Stimulated activated CD4-positive, alpha-beta T cell treated with anti-CD3 and anti-CD28 coated beads, Interleukin-1b, Interleukin-23, amount 100 ng/mL, for 4 hours (primary cell): ENCODE measurements at places on chromosomes 1 and 21.
A peak's percentile ranks its signal among the peaks of the same experiment; 100 is the strongest.

DNA sequence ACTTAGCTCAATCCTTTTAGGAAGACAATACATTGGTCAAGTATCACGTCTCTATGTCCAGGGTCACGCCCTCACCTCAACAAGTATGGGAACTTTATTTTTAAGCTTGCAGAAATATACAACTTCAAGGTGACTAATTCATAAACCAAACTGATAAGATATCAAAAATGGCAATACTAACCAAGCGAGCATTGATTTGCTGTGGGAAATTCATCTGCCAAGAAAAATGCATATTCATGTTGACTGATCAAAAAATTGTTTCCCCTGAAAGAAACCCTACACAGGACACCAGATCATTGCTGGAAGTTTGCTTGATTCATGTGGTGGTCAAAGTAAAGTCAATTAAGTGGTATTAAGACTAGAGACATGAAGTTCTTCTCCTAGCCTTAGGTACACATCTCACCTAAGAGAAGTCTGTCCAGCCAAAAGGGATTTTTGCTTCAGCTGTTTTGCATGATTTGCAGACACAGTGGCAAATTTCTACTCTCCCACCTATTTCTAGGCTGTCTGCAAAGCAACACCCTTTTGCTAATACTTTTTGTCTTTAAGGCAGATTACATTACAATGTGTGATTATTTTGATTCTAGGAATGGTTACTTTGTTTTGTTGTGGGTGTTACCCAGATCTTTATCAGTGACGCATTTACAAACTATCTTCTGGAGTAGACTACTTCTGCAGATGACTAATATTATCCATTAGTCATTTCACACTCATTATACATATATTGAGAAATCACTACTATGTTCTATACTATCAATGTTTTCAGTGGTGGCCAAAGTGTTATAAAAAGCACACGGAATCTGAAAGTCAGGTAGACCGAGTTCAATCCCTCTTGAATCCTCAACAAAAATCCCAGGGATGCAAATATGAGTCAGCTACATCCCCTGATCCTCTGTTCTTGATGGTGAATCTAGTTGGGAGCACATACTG is 12.4 kb downstream of the SAMSN1 start:
- peak; percentile 39 for DNase-seq

DNA sequence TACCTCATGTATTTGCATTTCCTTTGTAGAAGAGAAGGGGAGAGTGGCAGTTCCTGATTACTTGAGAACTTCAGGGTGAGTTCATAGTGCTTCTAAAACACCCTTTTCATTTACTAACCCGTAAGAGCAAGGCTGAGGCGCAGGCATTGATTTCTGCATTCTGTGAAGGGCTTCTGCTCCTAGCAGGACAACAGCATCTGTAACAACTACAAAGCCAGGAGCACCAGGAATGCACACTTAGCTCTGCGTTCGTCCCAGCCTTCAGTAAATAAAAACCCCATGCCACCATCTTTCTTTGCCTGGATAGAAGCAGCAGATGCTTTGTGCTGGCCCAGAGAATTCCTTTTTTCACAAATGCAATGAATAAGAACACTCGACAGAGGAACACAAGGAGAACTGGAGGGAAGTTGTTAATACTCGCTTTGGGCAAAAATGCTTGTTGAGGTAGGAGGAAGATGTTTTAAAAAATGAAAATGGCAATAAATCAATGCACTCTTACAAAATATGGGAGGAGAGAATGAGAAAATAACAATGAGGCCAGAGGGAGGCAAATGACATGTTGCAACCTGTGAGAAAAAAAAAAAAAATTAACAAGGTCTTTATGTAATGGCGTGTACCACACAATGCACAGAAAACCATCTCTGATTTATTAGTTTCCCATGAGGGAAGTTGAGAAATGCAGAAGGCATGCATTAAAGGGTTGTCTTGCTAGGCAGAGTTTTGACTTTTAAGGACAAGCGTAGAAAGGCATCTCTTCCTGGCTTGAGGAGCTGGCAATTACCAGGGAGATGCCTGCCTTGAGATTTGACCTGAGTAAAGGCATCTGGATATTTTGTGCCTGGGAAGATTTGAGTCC is 418.8 kb downstream of the DISC1 start:
- no peak for DNase-seq

- DNase-seq: no peak
These were observed 11.1 kb downstream of the IFFO2 start for GRCh38 chr1:18945401-18945849.

- DNase-seq: no peak
These were observed 5.4 kb downstream of the NECTIN4 start for GRCh38 chr1:161083748-161084596.

- no peak for DNase-seq
These were observed 25.5 kb upstream of the ZNF281 start for GRCh38 chr1:200435200-200435780.

GRCh38 chr1:184759112-184759511 is 4.5 kb upstream of the EDEM3 start:
- no peak for DNase-seq
